Activated T-helper 2 cell treated with anti-CD3 and anti-CD28 coated beads, Interferon-gamma antibody, Interleukin-2, Interleukin-4, amounts not matched to agents 10 μg/mL and 5 μg/mL and 100 μg/mL, durations not matched to agents 14 hours and 24 hours and 36 hours (primary cell): ENCODE measurements at places on chromosomes 11 and 22.
A peak's percentile ranks its signal among the peaks of the same experiment; 100 is the strongest.

GRCh38 chr22:20569059-20570058 is 61.9 kb downstream of the MED15 start:
- peak; percentile 78 for DNase-seq

DNA sequence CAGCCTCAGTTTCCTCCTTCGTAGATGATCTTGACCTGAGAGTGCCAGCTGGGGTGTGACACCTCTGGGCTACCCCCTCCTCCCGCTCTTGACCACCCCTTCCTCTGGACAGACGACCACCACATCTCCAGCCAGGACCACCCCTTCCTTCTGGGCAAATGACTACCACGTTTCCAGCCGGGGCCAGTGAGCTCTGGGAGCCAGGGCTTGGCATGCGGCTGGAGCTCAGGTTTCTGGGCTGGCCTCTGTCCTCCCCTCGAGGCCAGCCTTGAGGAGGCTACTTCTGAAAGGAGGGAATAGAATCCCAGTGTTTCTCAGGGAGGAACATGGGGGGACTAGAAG is 120.9 kb downstream of the KCNQ1OT1 start:
- no peak for DNase-seq

- no peak for DNase-seq
These were observed 115.4 kb downstream of the OSBP2 start for GRCh38 chr22:30810105-30810504.

DNA sequence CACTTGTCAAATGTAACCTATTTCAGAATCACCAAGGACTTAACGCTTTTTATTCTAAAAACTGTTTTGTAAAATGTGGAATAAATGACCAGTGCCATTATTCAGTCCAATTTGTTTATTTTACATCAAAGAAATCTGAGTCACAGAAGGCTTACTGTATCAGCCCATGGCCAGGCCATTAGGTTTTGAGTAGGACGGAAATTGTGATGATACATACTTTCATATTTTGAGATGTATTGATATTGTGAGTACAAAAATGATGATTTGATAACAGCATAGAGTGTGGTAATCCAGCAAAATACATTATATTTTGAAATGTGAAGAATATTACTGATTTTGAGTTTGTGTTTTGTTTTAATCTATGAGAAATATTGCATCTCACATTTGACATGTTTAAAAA is 81.1 kb downstream of the PIWIL3 start:
- DNase-seq = no peak

- DNase-seq = no peak
These were observed 25.1 kb downstream of the DBX1 start for GRCh38 chr11:20134991-20135736.

DNA sequence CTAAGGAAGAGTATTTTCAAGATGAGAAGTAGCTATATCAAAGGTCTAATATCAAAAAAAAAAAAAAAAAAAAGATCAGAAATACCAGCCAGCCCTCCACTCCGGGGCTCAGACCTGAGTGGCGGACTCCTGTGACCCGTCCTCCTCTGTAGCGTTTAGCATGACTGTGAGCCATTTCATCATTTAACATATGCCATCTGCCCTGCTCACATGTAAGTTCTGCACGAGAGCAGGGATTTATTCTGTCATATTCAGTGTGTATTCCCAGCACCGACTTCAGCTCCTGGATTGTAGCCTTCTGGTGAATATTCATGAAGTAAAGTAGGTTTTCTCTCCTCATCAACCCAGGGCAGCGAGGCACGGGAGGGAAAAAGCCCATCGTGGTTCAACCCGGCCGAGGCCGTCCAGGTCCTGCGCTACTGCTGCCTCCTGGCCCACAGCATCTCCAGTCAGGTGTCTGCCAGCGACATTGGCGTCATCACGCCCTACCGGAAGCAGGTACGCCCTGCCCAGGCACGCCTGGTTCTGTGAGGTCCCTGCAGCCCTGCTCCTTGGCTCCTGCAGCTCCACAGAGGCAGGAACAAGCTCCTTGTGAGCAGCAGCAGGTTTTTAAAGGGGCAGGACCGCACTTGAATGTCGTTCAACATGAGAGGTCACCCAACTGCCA is 12.7 kb upstream of the PANX2 start:
- DNase-seq = no peak

GRCh38 chr11:6419009-6419631 is at the start of gene APBB1:
TSS of gene APBB1 (minus strand) at chr11:6419094. CDS start at chr11:6411347, 7,747 bp downstream.
- DNase-seq = peak; percentile 68

- DNase-seq = no peak
These were observed 393 bp downstream of the ST13 start for GRCh38 chr22:40855979-40856512.

GRCh38 chr22:20298110-20298802 is 21.6 kb downstream of the DGCR6L start:
- DNase-seq = no peak

- no peak for DNase-seq
These were observed 67.6 kb upstream of the MTMR2 start for GRCh38 chr11:95991545-95991944.

GRCh38 chr11:108781946-108782345 is 117.1 kb downstream of the DDX10 start:
- DNase-seq = no peak

DNA sequence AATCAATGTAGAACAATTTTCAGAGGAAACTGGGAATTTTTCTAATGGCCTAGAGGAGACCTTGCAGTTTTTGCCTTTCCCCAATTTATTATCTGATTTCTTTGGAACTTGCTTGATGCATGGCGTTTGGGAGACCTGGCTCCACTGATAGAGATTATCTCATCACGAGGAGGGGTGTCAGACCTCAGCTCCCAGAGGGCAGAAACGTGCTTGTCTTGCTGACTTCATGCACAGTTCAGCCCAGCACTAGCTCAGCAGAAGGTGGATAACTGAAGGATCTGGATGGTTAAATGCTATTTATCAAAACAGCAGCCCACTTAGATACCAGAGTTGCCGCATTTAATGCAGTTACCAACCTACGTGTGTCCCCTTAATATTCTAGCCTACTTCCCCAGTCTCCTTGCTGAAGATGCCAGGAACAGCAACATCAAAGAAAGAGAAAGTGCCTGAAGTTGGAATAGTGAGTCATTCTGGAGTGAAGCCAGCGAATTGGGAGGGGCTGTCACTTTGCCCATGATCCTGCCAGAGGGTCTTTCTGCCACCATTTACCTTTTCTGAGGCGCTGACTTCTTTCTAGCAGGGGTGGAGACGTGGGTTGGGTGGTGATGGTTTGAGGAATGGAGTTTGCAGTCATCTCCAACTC is 133.5 kb upstream of the CADM1 start:
- no peak for DNase-seq

GRCh38 chr22:39292031-39292462 is 27.4 kb downstream of the RPL3 start:
- no peak for DNase-seq

DNA sequence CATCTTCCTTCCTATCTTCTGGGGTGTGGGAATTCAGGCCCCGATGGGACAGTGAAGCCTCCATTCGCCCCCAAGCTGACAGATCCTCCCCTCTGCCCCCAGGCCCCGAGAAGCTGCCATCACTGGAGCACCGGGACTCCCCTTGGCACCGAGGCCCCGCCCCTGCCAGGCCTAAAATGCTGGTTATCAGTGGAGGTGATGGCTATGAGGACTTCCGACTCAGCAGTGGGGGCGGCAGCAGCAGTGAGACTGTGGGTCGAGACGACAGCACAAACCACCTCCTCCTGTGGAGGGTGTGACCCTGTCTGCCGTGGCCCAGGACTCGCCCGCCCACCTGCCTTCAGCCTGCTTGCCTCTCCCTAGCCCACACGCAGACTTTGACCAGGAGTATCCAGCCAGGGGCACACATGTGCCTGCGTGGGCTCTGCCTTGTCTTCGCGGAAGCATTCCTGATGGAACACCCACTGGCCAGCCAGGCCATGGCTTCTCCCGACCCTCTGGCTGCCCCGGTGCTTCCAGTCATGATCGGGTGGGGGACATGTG is 8.6 kb upstream of the RELT start:
- no peak for DNase-seq

- no peak for DNase-seq
These were observed 357.9 kb downstream of the TENM4 start for GRCh38 chr11:79082907-79083306.

- no peak for DNase-seq
These were observed 83.7 kb downstream of the MAML2 start for GRCh38 chr11:96259134-96259830.

- DNase-seq = no peak
These were observed 8.9 kb downstream of the TTC17 start for GRCh38 chr11:43367382-43368178.

- no peak for DNase-seq
These were observed 23.3 kb upstream of the TMEM191C start for GRCh38 chr22:21443735-21444421.

GRCh38 chr22:46147471-46148267 is 2.7 kb upstream of the PPARA start:
- DNase-seq = no peak

DNA sequence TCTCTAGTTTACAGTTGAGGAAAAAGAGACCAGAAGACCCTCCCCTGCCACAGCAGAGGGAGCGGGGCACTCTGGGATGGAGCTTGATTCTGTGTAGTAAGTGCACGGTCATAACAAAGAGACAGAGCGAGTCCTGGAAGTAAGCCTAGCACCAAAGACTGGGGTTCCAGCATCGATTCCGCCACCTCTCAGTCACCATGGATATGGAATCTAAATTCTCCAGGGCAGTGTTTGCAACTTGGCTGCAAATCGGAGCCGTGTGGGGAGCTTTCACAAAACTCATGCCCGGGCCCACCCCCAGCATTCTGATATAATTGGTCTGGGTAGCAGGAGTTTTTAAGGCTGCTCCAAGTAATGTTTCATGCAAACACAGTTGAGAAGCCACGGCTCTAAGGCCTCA is 129.5 kb upstream of the OPCML start:
- DNase-seq = no peak

DNA sequence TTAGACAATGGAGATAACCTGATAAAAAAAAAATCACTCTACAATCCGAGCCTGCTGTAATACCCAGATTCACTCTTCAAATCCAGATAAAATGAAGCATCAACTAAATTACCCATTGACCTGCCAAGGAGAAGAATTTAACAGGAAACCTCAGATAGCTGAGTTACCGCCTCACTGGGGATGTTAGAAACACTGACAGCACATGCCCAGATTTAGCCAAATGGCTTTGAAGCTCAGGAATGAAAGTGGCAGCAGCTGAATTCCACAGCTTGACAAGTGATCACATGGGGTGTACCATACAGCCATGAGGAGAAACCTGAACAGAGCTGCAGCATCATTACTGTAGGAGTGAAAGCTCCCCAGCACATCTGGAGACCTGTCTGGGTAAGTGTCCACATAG is 807.6 kb downstream of the DLG2 start:
- DNase-seq = no peak

DNA sequence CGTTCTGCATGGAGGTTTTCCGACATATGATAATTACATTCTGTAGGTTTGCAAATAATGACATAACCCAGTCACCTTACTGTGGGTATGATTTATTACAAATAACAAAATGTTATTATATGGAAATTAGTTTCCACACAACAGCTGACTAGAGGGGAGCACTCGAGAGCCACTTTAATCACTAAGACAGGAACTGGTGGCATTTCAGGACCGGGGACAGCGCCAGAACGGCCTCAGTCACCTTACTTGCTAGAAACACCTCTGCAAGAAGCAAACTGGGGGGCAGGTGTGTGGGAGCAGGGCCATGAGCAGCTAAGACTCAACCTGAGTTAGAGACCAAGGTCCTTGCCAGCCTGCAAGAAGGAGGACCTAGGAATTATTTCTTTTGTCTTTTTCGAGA is 199.9 kb downstream of the DSCAML1 start:
- peak; percentile 34 for DNase-seq

DNA sequence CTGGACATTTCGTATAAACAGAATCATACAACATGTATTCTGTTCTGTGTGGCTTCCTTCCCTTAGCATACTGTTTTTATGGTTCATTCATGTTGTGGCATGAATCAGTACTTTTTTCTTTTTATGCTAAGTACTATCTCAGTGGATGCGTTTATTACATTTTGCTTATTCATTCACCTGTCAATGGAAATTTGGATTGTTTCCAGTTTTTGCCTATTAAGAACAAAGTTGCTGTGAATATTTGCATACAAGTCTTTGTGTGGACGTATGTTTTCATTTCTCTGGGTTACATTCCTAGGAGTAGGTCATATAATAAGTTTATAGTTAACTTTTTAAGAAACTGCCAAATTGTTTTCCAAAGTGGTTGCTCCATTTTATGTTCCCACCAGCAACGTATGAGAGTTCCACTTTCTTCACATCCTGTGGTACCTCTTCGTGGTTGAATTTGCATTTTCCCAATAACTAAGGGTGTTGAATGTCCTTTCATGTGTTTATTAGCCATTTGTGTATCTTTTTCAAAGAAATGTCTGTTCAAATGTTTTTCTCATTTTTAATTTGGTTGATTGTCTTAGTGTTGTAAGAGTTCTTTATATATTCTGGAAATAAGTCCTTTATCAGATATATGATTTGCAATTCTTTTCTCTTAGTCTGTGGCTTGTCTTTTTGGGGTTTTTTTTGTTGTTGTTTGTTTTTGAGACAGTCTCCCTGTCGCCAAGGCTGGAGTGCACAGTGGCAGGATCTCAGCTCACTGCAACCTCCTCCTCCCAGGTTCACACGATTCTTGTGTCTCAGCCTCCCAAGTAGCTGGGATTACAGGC is 46.0 kb upstream of the MICAL2 start:
- DNase-seq = no peak

GRCh38 chr11:2746401-2747247 is 46.8 kb upstream of the KCNQ1OT1 start:
- no peak for DNase-seq

DNA sequence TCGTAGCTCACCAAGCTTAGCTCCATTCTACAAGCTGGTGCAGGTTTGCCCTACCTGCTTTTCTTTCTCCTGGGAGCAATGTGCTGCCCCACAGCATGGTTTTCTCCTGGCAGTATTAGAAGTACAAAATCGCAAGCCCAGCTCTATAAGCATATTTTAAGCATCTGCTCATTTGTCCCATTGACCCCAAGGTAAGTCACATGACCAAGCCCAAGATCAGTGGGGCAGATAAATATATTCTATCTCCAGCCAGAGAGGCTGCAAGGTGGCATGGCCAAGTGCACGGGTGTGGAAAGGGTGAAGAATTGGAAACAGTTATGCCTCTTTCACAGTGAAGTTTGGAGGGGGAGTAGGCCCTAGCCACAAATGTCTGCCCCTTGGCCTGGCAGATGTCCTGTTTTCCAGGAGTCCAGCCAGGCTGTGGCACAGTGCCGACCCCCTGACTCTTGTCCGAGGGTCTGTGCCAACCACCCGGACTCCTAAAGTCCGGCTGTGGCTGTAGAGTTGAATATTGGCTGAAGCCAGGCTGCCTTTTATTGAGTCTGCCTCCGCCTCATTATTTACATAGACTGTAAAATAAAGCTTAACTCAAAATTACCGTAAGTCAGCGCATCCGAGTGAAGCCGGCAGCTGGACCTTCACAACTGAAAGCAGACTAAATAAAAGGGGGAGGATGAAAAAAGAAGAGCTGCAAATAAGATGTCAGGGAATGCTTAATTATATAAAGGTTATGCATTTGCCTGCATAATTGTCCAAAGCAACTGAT is 165.7 kb downstream of the COMMD9 start:
- no peak for DNase-seq
